ENCODE measurements at places on chromosomes 3 and 15. TPM values are rescaled to one million over a fixed set of nuclear protein-coding genes. Genes with fewer than 3 reads are reported as not detected.

DNA sequence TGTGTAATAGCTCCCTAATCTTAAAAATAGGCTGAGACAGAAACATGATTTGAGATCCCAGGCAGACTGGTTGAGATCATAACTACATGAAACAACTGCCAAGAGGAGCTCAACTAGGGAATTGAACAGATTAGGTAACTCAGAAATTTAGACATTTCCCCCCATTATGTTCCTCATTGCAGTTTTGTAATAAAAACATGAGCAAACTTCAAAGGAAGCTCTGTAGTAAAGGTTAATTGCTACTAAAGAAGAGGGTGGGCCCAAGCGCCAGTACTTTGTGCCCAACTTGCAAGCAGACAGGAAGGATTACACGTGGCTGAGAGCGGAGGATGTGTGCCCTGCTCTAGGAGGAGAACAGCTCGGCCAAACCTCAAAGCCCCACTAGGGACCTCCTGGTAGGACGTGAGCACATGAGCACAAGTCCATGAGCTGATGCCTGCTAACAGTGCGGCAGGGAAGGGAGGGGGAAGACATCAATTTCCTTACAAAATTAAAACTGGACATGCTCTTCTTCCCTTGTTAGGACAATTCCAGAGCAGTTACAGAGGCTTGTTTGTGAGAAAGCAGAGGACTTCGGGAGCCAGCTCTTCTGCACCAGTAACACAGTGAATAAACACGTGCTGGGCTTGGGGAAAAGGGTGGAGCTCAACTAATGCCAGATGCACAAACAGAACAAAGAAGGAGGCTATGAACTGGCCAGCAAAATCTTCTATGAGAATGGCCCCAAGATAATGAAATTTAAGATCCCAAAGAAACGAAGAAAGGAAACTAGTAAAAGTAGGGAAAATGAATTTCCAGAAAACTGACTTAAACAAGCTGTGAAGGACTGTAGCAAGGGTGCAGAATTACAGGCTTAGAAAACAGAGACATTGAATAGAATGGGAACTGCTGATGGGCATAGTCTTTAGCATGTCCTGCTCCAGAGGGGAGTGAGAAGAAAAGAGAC, 275.5 kb downstream of the MECOM start:
- DNase-seq = peak; percentile 59

- no peak for DNase-seq
Observed at GRCh38 chr3:112786881-112787579, 59.6 kb downstream of the CD200R1L start.

The SLC22A14 gene
- total RNA-seq = under 0.01 TPM

GRCh38 chr3:112808136-112808535, 38.5 kb downstream of the CD200R1L start:
- DNase-seq = no peak

The GOLGA8K gene
- total RNA-seq = 0.39 TPM

- DNase-seq = no peak
Observed at GRCh38 chr3:10845001-10845761, 29.2 kb downstream of the SLC6A11 start.

- peak; percentile 91 for DNase-seq
Observed at GRCh38 chr3:188510366-188510765, 356.4 kb downstream of the LPP start.

The TNIK gene
- total RNA-seq = 13.9 TPM

DNA sequence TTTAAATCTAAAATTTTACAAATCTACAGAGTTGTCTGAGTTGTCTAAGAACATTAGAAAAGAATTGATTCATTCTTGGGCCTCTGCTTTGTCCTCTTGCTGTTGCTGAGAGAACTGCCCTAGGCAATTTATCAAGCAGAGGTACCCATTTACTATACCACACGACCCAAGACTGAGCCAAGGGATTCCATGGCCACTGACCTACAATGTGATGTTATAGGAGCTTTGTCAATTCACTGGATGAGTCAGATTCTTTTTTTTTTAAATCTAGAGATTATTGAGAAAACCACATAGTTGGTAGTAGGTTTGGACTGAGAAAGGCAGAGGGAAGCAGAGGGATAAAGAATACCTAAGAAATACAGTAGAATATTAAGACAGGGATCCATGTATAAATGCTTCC, 55.3 kb downstream of the TRAT1 start:
- no peak for DNase-seq

The TOMM70 gene
- total RNA-seq = 25.5 TPM
